ENCODE measurements at places on chromosomes 7 and 10.

DNA sequence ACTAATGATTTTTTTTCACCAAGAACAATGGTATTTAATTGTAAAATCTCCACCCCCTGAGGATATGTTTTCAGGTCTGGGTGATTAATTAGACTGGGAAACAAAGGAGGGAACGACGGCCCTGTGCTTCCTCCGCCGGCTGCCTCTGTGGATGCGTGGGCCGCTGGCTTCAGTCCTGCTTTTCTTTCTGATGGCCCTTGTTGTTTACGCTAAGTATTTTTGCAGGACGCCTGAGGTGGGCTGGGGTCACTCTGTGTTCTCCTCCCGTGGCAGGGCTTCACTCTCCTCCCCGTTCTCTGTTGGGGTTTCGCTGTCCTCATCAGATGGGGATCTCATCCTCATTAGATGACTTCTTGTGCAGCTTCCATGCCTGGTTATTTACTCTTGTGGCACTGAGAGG, 5.2 kb upstream of the ACBD5 start:
- DNase-seq = no peak

- DNase-seq = no peak
Measured at GRCh38 chr7:370259-370625, 80.3 kb downstream of the FOXL3 start.

DNA sequence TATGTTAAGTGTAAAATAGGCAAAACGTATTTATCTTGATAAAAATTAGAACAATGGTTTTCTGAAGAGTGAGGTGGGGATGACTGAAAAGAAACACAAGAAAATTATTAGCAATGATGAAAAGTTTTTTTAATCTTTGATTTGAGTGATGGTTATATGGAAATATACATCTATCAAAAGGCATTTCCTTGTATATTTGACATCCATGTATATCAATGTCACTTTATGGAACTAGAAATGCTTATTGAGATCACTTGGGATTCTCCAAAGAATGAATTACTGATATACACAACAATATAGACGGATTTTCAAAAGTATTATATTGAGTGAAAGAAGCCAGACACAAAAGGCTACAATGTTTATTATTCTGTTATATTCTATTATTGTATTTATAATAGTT, 1042.0 kb upstream of the POT1 start:
- DNase-seq = no peak

GRCh38 chr7:107213193-107213788, 44.5 kb downstream of the HBP1 start:
- no peak for DNase-seq

DNA sequence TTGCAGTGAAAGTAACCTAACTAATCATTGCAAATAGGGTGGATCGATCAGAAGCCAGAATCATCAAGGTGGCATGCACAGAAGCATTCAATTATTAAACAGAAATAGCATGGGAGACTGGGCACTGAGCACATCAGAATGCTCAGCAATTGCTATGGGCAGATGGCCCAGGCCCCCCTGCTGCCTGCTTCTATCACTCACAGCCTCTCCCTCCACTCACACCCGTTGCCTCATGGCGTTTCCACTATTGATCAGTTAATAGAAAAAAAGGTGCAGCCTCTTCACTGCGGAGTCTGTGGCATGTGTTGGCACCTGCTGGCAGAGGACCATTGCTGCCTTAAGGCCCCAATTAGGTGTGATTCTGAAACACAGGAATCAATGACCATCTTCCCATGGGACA, 11.2 kb upstream of the HTR5A start:
- no peak for DNase-seq

GRCh38 chr7:3092468-3092867, 48.8 kb upstream of the CARD11 start:
- no peak for DNase-seq

DNA sequence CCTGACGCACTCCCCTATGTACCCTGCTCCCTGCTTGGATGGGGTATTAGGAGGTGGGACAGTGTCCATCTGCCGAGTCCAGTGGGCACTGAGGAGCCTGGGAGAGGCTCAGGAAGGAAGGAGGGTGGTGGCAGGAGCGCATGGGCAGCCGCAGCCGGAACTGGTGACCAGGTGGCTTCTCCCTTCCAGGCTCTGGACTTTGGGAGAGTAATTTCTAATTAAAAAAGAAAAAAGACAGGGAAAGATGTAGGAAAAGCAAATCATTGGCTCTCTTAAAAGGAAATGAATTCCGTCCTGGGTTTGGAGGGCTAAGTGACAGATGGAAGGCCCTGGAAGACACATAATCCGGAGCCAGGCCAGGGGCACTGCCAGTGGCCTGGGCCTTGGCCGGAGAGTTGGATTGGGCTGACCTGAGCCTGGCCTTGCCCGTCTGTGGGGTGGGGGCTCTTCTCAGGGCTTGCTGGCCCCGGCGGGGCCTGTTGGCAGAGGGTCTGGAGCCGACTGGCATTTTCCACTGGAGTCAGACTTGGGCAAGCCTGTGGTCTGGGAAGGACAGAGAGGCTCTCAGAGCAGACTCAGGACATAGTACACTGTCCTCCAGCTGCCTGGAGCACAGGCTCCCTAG, 63.0 kb downstream of the NEURL1 start:
- no peak for DNase-seq

DNA sequence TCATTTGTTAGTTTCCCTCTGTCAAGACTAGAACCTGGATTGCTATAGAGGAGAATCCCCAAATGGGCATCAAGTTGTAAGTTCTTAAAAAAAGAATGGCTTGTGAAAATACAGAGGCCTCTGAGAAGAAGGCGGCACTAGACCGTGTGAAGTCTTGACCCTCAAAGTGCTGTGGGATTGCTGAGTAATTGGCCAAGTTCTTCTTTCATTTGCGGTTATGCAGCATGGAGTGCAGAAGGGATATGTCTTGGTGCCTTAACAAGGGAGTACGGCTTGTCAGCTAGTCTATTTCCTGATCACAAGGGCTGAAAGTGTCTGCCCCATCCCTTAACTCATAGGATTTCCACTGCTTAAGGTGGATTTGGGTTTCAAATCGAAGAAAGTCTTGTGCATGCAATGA, 81.2 kb downstream of the MKX start:
- DNase-seq = no peak

- no peak for DNase-seq
Measured at GRCh38 chr7:138880881-138881578, 83.0 kb upstream of the ATP6V0A4 start.

DNA sequence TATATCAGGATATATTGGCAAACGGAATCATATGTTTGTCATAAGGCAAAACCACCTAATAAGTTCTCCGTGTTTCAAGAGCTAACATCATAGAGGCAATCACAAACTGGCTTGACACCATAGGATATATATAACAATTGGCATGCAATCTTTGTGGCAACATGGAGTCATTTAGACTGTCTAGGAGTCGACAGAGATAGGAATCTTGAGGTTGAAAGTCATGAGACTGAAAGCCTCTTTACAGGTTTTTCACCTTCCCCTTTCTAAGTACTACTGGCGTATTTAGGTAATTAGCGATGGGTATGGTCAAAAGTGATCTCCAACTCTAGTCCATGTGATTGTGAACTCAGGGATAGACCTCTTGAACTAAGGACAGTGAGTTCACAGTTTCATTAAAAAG, 63.7 kb downstream of the THSD7A start:
- no peak for DNase-seq

GRCh38 chr10:105328503-105329133, 687.5 kb downstream of the SORCS3 start:
- no peak for DNase-seq

Measured in epithelial cell of esophagus (primary cell).